ENCODE measurements at places on chromosomes 5 and 9.

DNA sequence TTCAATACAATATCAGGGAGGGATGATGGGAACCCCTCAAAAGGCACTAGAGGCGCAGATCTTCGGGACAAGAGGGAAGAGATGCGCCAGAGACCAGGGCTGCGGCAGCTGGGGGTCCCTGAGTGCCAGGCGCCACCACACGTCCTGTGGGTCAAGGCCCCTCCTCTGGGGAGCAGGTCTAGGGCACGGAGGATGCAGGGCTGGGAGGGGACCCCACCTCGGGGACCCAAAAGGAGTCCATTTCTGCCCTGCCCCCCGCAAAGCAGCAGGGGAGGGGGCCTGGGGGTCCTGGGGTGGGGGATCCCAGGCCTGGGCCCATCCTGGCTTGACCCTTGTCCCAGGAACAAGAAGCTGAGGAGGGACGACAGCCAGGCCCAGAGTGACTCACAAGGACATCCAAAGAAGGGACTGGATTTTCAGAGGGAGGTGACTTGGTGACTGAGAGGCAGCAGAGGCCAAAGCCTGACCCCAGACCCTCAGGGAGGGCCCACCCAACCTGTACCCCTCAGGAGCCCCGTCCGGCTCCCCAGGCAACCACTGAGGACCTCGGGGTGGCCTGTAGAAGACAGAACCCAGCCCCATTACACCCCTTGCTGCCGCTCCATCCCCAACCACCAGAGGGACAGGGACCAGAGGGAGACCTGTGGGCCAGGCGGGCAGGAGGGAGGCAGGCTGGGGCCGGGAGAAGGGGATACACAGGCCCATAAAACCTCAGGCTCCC, 54.2 kb downstream of the LRSAM1 start:
- H3K36me3 ChIP-seq: peaks cover 32% of the 10 kb centered on the region
- peak overlapping the region; percentile 45 for H3K27ac ChIP-seq
- H3K4me3 ChIP-seq: no peak overlapping the region
- H3K4me1 ChIP-seq: peaks cover 9% of the 10 kb centered on the region
- DNase-seq: no peak
- no peaks in the 10 kb centered on the region for H3K27me3 ChIP-seq

- no peak overlapping the region for H3K27ac ChIP-seq
- peaks cover 13% of the 10 kb centered on the region for H3K4me1 ChIP-seq
- H3K27me3 ChIP-seq: no peaks in the 10 kb centered on the region
- no peak overlapping the region for H3K4me3 ChIP-seq
- no peaks in the 10 kb centered on the region for H3K36me3 ChIP-seq
- DNase-seq: no peak
Measured at GRCh38 chr5:73415617-73416016, 33.0 kb downstream of the FOXD1 start.

GRCh38 chr5:34806532-34806931, 32.4 kb upstream of the TTC23L start:
- H3K27ac ChIP-seq: no peak overlapping the region
- H3K36me3 ChIP-seq: peaks cover 38% of the 10 kb centered on the region
- no peaks in the 10 kb centered on the region for H3K27me3 ChIP-seq
- H3K4me3 ChIP-seq: no peak overlapping the region

- no peak overlapping the region for H3K27ac ChIP-seq
- DNase-seq: no peak
- no peaks in the 10 kb centered on the region for H3K36me3 ChIP-seq
- H3K4me1 ChIP-seq: no peaks in the 10 kb centered on the region
- no peak overlapping the region for H3K4me3 ChIP-seq
- H3K27me3 ChIP-seq: no peaks in the 10 kb centered on the region
Measured at GRCh38 chr5:152527358-152528052, 122.4 kb upstream of the NMUR2 start.

GRCh38 chr5:109833946-109834345, 144.2 kb downstream of the MAN2A1 start:
- peaks cover 3% of the 10 kb centered on the region for H3K36me3 ChIP-seq
- H3K27me3 ChIP-seq: no peaks in the 10 kb centered on the region
- no peaks in the 10 kb centered on the region for H3K4me1 ChIP-seq
- no peak overlapping the region for H3K27ac ChIP-seq
- no peak for DNase-seq

GRCh38 chr5:157167214-157167621, 1.2 kb upstream of the GARIN3 start:
- no peaks in the 10 kb centered on the region for H3K36me3 ChIP-seq
- H3K4me3 ChIP-seq: no peak overlapping the region
- no peak for DNase-seq
- no peak overlapping the region for H3K27ac ChIP-seq

GRCh38 chr5:180636016-180636402, 13.4 kb downstream of the FLT4 start:
- H3K4me1 ChIP-seq: no peaks in the 10 kb centered on the region
- no peak overlapping the region for H3K27ac ChIP-seq
- H3K36me3 ChIP-seq: no peaks in the 10 kb centered on the region
- no peak for DNase-seq
- no peak overlapping the region for H3K4me3 ChIP-seq
- no peaks in the 10 kb centered on the region for H3K27me3 ChIP-seq

- H3K27me3 ChIP-seq: no peaks in the 10 kb centered on the region
- H3K36me3 ChIP-seq: no peaks in the 10 kb centered on the region
- no peak for DNase-seq
- peaks cover 10% of the 10 kb centered on the region for H3K4me1 ChIP-seq
- H3K27ac ChIP-seq: peak overlapping the region; percentile 36
Measured at GRCh38 chr5:147479444-147479843, 30.4 kb downstream of the DPYSL3 start.

DNA sequence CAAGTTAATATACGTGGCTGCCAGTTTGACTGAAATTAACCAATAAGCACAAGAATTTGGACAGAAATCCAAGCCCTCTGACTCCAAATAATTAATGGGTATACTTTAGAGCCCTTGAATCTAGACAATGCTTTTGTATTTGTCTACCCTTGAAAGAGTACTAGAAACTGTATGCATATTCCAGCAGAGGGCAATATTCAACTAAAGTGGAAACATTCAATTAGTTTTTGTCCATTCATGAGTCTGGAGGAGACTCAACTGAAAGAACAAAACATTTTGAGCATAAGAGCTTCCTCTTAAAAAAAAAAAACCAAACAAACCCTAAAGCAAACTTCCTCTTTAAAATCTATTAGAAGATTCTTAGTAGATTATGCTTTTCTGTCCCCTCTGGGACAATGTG, 157.8 kb downstream of the ARHGEF28 start:
- H3K4me1 ChIP-seq: no peaks in the 10 kb centered on the region
- H3K27me3 ChIP-seq: no peaks in the 10 kb centered on the region
- H3K27ac ChIP-seq: no peak overlapping the region

DNA sequence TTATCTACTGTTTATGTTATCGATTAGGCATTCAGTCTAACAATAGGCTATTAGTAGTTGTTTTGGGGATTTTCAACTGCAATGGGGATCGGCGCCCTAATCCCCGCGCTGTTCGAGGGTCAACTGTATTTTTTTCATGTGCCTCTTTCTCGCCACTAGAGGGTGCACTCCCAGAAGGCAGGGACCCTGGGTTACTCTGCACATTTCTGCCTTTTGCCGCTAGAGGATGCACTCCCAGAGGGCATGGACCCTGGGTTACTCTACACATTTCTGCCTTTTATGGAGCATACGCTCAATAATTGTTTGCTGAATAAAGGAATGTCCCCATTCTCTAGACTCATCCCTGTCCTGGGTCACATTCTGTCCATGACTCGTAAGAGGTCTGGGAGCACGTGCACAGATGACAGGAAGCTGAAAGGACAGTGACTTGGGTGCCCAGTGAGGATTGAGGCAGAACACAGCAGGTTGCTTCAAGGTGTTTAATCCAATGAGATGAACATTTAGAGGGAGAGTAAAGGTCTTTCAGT, 27.9 kb upstream of the RECK start:
- no peak overlapping the region for H3K4me3 ChIP-seq
- peak; percentile 75 for DNase-seq
- H3K36me3 ChIP-seq: no peaks in the 10 kb centered on the region
- no peaks in the 10 kb centered on the region for H3K4me1 ChIP-seq
- H3K27ac ChIP-seq: no peak overlapping the region

DNA sequence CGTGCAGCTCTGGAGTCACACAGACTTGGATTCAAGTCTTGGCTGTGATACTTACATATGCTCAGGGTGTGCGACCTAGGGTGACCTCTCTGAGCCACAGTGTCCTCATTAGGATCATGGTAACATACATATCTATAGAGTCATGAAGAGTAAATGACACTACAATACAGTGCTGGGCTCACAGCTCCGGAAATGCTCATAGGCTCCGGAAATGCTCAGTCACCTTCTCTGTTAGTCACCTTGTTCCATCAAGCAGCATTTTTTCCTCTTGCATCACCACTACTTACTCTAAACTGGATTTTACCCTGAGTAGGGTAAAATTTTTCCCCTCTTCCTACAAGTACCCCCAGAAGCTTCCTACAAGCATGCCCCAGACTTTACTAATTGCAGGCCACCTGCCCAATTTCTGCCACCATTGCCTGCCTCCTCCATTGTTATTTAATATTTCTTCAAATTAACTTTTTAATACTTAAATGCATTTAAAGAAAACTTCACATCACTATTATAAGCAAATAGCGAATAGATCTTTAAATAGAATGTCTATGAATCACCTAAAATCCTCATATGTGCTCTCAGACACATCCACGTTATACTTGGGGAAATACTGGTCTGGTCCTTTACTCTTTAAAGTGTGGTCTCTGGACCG, 147.6 kb upstream of the SPRY4 start:
- H3K27me3 ChIP-seq: no peaks in the 10 kb centered on the region
- no peak for DNase-seq
- H3K4me3 ChIP-seq: no peak overlapping the region
- no peaks in the 10 kb centered on the region for H3K4me1 ChIP-seq
- no peak overlapping the region for H3K27ac ChIP-seq
- H3K36me3 ChIP-seq: no peaks in the 10 kb centered on the region

GRCh38 chr9:109519366-109519765, 21.3 kb upstream of the PTPN3 start:
- H3K4me3 ChIP-seq: no peak overlapping the region
- no peak overlapping the region for H3K27ac ChIP-seq
- H3K4me1 ChIP-seq: no peaks in the 10 kb centered on the region
- H3K36me3 ChIP-seq: no peaks in the 10 kb centered on the region

- no peaks in the 10 kb centered on the region for H3K36me3 ChIP-seq
- H3K4me1 ChIP-seq: no peaks in the 10 kb centered on the region
- no peak for DNase-seq
- H3K27me3 ChIP-seq: no peaks in the 10 kb centered on the region
- H3K27ac ChIP-seq: no peak overlapping the region
Measured at GRCh38 chr5:162811071-162811470, 626.3 kb upstream of the CCNG1 start.

GRCh38 chr9:114098021-114098935, 814 bp downstream of the KIF12 start:
- no peak overlapping the region for H3K27ac ChIP-seq
- H3K36me3 ChIP-seq: no peaks in the 10 kb centered on the region
- peaks cover 4% of the 10 kb centered on the region for H3K27me3 ChIP-seq
- H3K4me3 ChIP-seq: peak overlapping the region; percentile 53
- no peak for DNase-seq

DNA sequence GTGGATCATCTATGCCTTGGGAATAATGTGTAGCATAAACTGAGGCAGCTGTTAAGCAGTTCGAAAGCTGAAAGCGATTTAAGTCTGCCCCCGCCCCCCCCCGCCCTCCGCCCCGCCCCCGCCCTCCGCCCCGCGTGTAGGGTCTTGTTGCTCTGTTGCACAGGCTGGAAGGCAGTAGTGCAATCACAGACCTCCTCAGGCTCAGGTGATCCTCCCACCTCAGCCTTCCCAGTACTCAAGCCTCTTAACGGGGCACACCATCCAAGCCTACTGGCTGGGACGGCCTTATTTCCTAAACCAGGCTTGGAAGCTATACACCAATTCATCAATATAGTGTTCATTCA, 945 bp downstream of the ANKDD1B start:
- peaks cover 2% of the 10 kb centered on the region for H3K36me3 ChIP-seq
- no peaks in the 10 kb centered on the region for H3K4me1 ChIP-seq
- H3K27ac ChIP-seq: no peak overlapping the region
- peak overlapping the region; percentile 72 for H3K4me3 ChIP-seq

DNA sequence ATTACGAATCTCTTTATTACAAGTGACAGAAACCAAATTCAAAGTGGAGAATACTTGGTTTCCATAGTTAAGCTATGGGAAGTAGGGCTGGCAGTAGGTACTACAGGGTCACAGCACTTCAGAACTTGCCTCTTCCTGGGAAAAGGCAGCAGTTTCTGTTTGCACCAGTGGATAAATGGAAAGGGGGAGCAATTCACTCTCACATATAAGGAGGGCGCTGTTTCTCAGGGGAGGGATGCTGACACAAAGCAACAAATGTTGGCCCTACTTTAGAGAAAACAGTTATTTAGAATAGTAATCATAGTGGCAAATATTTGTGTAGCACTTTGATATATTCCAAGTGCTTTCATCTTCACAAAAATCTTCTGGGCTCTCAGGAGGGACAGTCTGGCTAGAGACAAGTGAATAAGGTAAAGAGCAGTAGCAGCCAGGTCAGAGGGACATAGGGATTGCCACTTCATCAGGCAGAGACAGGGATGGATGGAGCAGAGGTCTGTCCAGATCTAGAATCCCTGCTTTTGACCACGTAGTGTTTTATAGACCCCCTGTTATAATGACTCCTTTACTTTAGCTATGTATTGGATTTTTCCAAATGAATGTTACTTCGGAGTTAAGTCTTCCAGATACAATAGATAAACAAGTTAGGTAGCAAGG, 554.8 kb upstream of the SGCD start:
- H3K4me1 ChIP-seq: no peaks in the 10 kb centered on the region
- no peak for DNase-seq
- H3K4me3 ChIP-seq: no peak overlapping the region

GRCh38 chr5:151570058-151570457, 21.1 kb downstream of the FAT2 start:
- no peak for DNase-seq
- H3K27ac ChIP-seq: no peak overlapping the region
- no peaks in the 10 kb centered on the region for H3K36me3 ChIP-seq
- no peak overlapping the region for H3K4me3 ChIP-seq

DNA sequence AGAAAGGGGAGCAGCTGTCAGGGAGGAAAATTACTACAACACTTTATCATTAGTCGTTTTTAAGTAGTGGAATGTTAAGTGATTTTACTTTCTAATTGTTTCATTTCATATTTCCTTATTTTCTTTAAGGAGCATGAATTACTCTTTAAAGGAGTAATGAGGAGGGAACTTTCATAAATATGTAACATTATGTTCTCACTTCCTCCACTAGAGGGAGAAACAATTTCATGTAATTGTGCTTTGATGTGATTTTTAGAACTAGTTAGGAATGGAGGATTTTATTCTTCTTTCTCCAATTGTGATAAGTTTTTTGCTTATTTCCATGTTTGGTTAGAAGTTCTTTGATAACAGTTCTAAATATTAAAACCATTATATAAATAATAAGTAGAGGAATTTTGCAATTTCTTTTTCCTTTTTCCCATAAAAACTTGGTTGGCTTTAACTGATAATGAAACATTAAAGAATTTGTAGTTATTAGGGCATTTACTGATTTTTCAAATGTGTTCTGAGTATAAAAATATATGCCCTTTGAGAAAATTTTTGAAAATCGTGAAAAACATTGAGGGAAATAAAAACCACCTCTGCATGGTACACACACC, 25.6 kb downstream of the CEP78 start:
- no peaks in the 10 kb centered on the region for H3K4me1 ChIP-seq
- no peaks in the 10 kb centered on the region for H3K27me3 ChIP-seq
- DNase-seq: no peak
- H3K27ac ChIP-seq: no peak overlapping the region
- no peak overlapping the region for H3K4me3 ChIP-seq

- peak overlapping the region; percentile 32 for H3K4me3 ChIP-seq
- no peak for DNase-seq
- no peaks in the 10 kb centered on the region for H3K4me1 ChIP-seq
- H3K27me3 ChIP-seq: peaks cover 32% of the 10 kb centered on the region
- H3K36me3 ChIP-seq: no peaks in the 10 kb centered on the region
Measured at GRCh38 chr5:88666761-88667495, 216.1 kb downstream of the MEF2C start.

Measured in ascending aorta (tissue), 2 donors.